Chondrocyte (in vitro differentiated cells): ENCODE measurements at places on chromosomes 7 and 10.

GRCh38 chr10:43264965-43265798, 1.7 kb downstream of the RASGEF1A start:
- H3K36me3 ChIP-seq = no peaks in the 10 kb centered on the region
- DNase-seq = no peak

GRCh38 chr7:141748396-141748795, 10.2 kb downstream of the SSBP1 start:
- no peak overlapping the region for H3K27ac ChIP-seq
- H3K4me3 ChIP-seq = no peak overlapping the region
- no peaks in the 10 kb centered on the region for H3K4me1 ChIP-seq
- no peaks in the 10 kb centered on the region for H3K27me3 ChIP-seq
- no peak for DNase-seq

DNA sequence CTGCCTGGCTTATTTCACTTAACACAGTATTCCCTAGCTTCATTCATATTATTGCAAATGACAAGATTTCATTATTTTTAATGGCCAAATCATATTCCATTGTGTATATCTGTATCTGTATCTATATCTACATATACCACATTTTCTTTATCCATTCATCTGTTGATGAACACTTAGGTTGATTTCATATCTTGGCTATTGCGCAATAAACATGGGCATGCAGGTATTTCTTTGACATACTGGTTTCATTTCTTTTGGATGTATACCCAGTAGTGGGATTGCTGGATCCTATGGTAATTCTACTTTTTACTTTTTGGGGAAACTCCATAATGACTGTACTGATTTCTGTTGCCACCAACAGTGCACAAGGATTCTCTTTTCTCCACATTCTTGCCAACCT, 68.9 kb upstream of the CREB5 start:
- H3K27me3 ChIP-seq = no peaks in the 10 kb centered on the region
- peaks cover 4% of the 10 kb centered on the region for H3K36me3 ChIP-seq
- no peak overlapping the region for H3K4me3 ChIP-seq
- DNase-seq = no peak
- no peak overlapping the region for H3K27ac ChIP-seq
- peaks cover 25% of the 10 kb centered on the region for H3K4me1 ChIP-seq

DNA sequence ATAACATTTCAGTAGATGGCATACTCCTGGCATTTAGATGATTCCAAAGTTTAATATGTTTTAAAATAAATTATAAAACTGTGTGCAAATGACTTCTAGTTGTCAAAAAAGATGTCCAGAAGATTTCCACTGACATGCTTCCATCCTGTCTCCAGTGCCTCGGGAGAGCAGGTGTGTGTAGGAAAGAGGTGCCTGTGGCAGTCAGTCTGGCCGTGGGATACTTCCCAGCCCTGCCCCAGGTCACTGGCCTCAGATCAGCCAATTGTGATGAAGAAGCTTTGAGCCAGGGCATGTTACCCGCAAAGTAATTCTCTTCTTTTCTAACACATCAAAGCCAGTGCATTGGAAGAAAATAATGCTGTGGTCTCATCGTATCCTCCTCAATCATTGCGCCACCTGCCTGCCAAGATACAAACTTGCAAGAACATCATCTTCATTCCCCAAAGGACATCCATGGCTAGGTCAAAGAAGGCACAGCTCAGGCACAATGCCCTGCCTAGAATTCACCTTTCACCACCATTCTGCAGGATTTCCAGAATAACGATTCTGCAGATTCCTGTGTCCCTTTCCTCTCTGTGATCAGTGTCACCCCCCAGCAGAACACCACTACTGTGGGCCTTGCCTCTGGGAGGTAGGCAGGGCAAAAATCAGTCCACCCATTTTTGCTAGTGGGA, 6.3 kb upstream of the KCNMA1 start:
- no peak overlapping the region for H3K27ac ChIP-seq
- no peaks in the 10 kb centered on the region for H3K36me3 ChIP-seq
- no peak overlapping the region for H3K4me3 ChIP-seq
- H3K4me1 ChIP-seq = peaks cover 31% of the 10 kb centered on the region
- no peak for DNase-seq

- no peak overlapping the region for H3K4me3 ChIP-seq
- DNase-seq = no peak
- peaks cover 11% of the 10 kb centered on the region for H3K27me3 ChIP-seq
- H3K27ac ChIP-seq = no peak overlapping the region
Measured at GRCh38 chr7:95658676-95659075, 62.4 kb upstream of the PDK4 start.
